Muscle of leg (tissue), 16 donors: ENCODE measurements at places on chromosomes 7 and 10.

GRCh38 chr10:60350400-60350799, 39.3 kb downstream of the ANK3 start:
- no peak for DNase-seq

- no peak for DNase-seq
These were observed 299.0 kb downstream of the TNS3 start for GRCh38 chr7:47282790-47283496.

- DNase-seq, result no peak
These were observed 435.6 kb upstream of the C7orf33 start for GRCh38 chr7:148155000-148155399.

GRCh38 chr7:11478882-11479281, 353.1 kb downstream of the THSD7A start:
- no peak for DNase-seq

DNA sequence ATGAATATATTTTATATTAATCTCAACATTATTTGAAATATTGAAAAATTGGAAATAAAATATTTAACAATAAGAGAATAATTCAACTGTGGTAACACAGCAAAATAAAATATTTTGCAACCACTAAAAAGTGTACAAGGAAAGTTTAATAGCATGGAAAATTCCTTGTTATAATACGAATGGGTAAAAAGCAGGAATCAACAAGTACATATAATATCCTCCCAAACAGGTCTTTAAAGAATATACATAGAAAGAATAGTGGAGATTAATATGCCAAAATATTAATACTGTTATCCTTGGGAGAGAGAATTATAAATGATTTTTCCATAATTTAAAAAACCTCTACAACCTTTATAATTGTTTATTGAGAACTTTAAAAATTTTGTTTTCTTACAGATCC, 1.0 kb downstream of the DNAJC12 start:
- no peak for DNase-seq

DNA sequence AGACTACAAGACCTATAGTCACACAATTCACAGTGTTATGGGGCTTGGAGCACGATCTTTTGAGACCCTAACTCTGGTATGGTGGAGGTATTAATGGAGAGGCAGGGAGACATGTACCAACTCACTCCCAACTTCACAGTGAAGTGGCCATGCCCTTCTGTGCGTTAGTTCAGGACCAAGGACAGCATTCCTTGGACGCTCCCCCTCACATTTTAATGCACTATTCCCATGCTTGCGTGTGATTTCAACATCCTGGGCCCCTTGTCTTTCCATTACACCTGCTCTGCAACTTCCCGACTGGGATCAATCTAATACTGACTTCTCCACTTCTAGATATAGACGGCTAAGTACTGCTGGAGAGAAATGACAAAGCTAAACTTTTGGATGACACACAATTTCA, 72.7 kb downstream of the PLCE1 start:
- peak; percentile 85 for DNase-seq

- no peak for DNase-seq
These were observed 4.4 kb upstream of the EGR2 start for GRCh38 chr10:62820586-62820985.

- no peak for DNase-seq
These were observed 69.7 kb downstream of the MKI67 start for GRCh38 chr10:128056303-128057050.

DNA sequence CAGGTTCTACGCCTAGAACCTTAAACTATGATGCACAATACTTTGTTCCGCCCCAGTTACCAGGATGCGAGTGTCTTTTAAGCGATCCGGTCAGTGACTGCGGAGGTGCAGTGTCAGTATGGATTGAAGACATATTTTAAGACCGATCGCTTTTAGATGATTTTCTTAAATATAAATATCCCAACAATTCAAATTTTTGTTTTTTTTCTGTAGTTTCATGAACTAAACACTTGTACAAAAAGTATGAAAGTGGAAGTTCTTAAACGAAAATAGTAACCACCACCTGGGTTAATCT, 835 bp downstream of the COMMD3 start:
- no peak for DNase-seq

DNA sequence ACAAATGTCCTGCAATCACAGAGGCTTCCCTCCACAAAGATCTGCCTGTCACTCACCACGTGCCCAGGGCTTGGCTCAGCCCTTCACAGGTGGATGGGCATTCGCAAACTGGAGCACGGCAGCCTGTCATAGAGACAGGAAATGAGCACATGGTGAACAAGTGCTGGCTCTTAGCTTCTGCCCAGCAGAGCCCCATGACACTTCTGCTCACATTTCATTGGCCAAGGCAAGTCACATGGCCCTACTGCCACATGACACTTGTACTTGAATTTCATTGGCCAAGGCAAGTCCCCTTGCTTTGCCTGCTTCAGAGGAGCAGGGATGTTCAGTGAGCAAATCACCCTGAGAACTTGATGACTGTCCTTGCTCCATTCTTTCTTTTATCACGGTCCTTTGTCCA, 110.8 kb upstream of the PPP2R2D start:
- DNase-seq, result no peak

- DNase-seq, result peak; percentile 16
These were observed 398.5 kb downstream of the PCDH15 start for GRCh38 chr10:54402576-54402975.

- no peak for DNase-seq
These were observed 37.4 kb downstream of the PRKAG2 start for GRCh38 chr7:151839451-151839921.

DNA sequence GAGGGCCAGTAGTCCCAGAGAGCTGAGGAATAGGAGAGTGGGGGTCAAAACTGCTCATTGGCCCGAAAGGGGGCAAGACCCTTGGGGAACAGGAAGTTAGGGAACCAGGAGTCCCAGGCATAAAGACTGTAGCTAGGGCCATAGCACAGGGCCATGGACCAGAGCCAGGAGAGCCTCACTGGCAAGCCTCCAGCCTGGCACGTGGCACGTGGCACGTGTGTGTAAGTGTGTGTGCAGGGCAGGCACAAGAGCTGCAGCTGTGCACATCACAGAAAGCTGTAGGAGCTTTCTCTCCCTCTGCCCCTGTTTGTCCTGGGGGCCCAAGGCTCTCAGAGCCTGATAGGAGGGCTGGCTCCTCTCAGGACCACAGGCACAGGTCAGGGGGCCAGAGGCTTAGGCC, 47.8 kb upstream of the SLF2 start:
- DNase-seq, result no peak

GRCh38 chr10:29669149-29669548, 34.4 kb upstream of the SVIL start:
- DNase-seq, result peak; percentile 38

GRCh38 chr7:4014346-4015050, 667.6 kb upstream of the FOXK1 start:
- no peak for DNase-seq

DNA sequence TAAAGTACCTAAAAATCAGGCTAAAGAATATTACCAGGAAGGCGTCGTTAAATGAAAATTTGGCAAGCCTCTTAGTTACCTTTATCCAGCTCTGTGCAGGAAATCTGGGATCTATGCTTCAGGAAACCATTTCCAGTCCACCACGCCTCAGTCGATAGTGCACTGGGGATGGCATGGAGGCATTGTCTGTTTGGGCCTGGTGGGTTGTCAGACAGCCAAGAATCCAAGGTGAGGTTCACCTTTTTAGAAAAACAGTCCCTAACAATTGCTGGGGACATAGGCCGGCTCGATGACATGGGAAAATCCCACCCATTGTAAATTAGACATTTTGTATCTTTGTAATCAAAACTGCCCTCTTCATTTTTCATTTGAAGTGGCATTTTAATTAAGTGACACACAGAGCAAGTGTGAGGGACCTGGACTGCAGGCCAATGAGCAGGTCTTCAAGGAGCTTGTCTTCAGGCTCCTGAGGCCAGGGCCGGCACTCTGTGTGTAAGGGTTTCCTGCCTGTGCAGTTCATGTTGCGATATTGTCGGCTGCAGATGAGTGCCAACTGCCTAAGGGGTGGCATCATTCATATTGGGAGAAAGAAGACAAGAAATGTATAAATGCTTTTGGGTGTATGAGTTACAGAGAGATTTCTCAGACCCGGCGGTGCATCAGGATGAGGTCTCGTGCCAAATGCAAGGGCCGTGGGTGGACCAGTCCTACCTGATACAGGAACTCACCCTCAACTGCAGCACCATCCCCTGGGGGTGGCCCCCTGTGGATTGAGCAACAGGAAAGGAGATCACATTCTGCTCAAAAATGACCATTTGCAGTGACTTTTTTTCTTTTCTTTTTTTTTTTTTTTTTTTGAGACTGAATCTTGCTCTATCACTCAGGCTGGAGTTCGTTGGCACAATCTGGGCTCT, 80.8 kb downstream of the PTPRE start:
- DNase-seq, result no peak

GRCh38 chr7:132256721-132257212, 319.5 kb downstream of the PLXNA4 start:
- no peak for DNase-seq

- no peak for DNase-seq
These were observed 403.5 kb downstream of the DNAJB6 start for GRCh38 chr7:157740251-157740798.

- no peak for DNase-seq
These were observed 7.8 kb upstream of the SFTPA1 start for GRCh38 chr10:79602953-79603352.

DNA sequence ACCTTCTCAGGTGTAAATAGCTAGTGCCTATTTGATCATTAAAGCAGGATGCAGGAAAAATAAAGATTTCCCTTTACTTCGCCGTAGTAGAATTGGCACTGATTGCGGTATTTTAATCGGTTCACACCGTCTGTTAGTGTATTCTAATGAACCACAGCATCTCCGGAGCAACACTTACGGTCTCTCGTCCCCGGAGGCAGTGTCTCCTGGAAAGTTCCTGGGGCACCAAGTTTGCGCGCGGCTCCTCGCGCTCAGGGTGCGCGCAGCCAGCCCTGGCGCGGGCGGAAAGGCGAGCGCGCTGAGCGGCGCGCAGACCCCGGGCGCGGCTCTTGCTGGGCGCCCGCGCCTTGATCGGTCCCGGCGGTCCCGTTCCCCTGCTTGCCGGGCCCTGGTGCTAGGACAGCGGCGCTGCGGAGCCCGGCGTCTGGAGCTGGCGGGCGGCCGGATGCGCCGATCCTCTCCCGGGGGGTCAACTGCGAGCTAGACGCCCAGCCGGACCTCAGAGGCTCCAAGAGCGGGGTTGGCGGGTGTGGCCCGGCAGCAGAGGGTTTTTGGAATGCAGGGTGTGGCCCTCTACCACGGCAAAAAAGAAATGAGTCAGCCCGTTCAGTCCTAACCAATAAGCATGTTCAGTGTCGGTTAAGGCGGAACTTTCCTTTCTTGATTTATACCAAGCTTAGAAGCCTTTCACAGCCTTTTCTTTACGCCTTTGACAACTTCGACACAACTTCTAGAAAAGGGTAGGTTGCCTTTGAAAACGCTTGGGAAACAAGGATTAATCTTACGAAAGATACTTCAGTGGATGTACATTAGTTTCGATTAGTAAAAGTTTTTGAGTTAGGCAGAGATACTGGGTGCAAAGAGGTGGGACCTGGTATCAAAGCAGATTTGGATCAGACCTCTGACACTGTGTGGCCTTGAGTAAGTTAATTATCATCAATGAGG, 166.8 kb upstream of the ASAH2 start:
- peak; percentile 88 for DNase-seq

GRCh38 chr10:71714031-71714410, 5.6 kb downstream of the C10orf105 start:
- DNase-seq, result no peak

DNA sequence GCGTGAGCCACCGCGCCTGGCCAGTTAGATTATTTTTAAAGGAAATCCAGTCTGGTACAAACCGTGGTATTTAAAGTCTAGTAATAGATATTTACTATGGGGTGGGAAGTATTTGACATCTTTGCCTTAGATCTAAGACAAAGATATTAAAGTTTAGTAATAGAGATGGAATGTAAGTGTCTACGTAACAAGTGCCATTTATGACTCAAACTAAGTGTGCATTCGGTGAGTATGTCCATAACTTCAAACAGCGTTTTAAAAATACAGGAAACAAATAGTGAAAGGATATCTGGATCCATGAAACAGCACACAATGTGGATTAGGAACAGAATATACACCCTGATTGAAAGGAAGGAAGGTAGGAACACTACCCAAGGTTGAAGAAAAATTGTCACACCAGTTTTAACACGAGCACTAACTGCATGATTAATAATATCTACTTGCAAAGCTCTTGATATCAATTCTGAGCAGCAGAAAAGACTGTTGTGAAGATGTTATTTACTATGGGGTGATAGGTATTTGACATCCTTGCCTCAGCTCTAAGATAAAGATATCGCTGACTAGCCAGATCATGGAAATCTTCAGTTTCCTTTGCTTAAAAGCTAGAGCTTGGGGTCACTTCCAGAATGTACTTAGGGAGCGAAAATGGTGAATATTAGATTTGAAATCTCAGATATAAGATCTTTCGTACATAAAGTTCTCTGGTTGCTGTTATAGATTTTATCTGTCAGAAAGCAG, 48.7 kb downstream of the EPC1 start:
- no peak for DNase-seq

DNA sequence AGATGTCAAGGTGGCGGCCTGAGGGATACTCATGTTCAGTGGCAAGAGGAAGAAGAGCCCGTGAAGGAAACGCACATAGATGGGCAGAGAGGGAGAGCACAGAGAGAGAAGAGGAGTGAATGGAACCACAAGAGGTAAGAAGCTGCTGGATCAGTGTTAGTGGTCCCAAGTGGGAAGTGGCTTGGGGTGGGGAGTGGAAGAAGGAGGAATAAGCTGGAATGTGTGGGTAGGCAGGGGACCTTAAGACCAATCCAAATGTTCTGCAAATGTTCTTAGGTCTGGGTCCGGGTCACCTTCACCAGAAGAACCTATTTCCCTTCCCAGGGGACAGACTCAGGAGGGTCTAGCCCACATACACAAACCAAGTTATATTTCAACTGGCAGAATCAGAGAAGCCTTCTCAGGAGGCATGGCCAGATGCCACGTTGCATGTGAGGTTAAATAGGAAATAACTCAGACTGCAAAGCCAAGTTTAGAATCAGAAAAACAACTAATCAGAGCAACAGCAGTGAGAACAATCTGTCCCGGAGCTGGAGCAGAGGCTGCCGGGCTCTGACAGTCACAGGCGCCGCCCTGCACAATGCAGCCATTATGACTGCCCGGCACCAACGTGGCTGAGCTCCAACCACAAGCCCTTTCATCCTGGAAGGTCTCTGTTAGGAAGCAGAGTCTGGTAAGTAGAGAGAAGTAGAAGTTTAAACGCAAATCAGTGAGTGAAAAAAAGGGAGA, 78.6 kb upstream of the ARMC3 start:
- peak; percentile 33 for DNase-seq

- DNase-seq, result no peak
These were observed 112.0 kb downstream of the TRRAP start for GRCh38 chr7:98990356-98990755.

DNA sequence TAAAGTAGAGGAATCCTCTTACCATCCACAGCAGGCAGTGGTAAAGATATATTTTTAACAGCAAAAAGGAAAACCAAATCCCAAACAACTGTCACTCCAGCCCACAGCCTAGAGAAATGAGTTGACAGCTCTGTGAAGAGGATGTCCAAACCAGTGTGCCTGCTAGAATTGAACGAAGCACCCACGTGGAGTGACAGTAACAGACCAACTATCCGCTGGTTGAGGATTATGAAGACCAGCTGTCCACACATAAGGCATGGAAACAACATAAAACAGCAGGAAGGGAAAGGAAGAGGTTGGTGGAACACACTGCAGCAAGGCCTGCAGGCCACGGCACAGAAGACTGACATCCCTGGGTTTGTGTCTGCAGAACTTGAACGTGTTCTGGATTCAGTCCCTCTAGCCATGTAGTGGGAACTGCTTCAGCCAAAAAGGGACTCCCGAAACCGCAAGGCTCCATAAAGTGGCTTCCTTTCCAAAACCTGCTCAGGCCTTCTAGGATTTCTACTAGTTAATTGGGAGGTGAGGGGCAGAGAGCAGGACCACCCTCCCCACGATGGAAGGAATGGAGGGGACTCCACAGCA, 324.4 kb downstream of the BICC1 start:
- peak; percentile 61 for DNase-seq
